Activated naive CD4-positive, alpha-beta T cell treated with anti-CD3 and anti-CD28 coated beads for 36 hours (primary cell): ENCODE measurements at places on chromosomes 4 and X. TPM values are rescaled to one million over a fixed set of nuclear protein-coding genes. Genes with fewer than 3 reads are reported as not detected.

CLDN2 gene
- total RNA-seq: not detected

HTR2C gene
- not detected for total RNA-seq

NXF2B gene
- total RNA-seq: not detected

CCDC158 gene
- not detected for total RNA-seq

CENPVL2 gene
- total RNA-seq: not detected

CXCL11 gene
- not detected for total RNA-seq

CTSO gene
- 2.6 TPM for total RNA-seq

RASL11B gene
- 0.24 TPM for total RNA-seq

CTAG1A gene
- total RNA-seq: not detected

P2RY10 gene
- 61.9 TPM for total RNA-seq

GUCY1B1 gene
- total RNA-seq: 0.72 TPM

NSG1 gene
- total RNA-seq: 2.1 TPM

FAM193A gene
- 20.1 TPM for total RNA-seq

ABRAXAS1 gene
- 20.9 TPM for total RNA-seq

HTN1 gene
- total RNA-seq: not detected

COL4A6 gene
- not detected for total RNA-seq

NR3C2 gene
- 5.3 TPM for total RNA-seq

MGST2 gene
- total RNA-seq: 5.4 TPM

POLN gene
- 1.3 TPM for total RNA-seq

DGAT2L6 gene
- total RNA-seq: not detected

BEND2 gene
- total RNA-seq: not detected

TMEM156 gene
- total RNA-seq: 10.2 TPM

FREM3 gene
- not detected for total RNA-seq

MAOA gene
- total RNA-seq: 0.26 TPM

INPP4B gene
- 55.7 TPM for total RNA-seq

WNK3 gene
- 0.60 TPM for total RNA-seq

TCEAL6 gene
- not detected for total RNA-seq

OPN1MW gene
- not detected for total RNA-seq

SOWAHB gene
- not detected for total RNA-seq

AFP gene
- not detected for total RNA-seq

ZDHHC15 gene
- 0.17 TPM for total RNA-seq

SUPT20HL2 gene
- total RNA-seq: not detected

MAGED2 gene
- 34.1 TPM for total RNA-seq

TMEM47 gene
- not detected for total RNA-seq

SUPT20HL1 gene
- not detected for total RNA-seq

AKAP4 gene
- total RNA-seq: not detected

SPANXD gene
- not detected for total RNA-seq

H2BW1 gene
- not detected for total RNA-seq

AGA gene
- total RNA-seq: 18.0 TPM

CYP4V2 gene
- total RNA-seq: 3.3 TPM

MAP7D2 gene
- 0.83 TPM for total RNA-seq

IL13RA2 gene
- total RNA-seq: not detected

TMPRSS11F gene
- total RNA-seq: not detected

NDUFB11 gene
- 85.8 TPM for total RNA-seq

PCYT1B gene
- total RNA-seq: not detected

CFI gene
- total RNA-seq: not detected

SPANXA1 gene
- total RNA-seq: not detected

NUDT6 gene
- total RNA-seq: 4.8 TPM

CYLC1 gene
- not detected for total RNA-seq

AREG gene
- 1.5 TPM for total RNA-seq

GAGE2A gene
- total RNA-seq: not detected

SEPSECS gene
- 14.7 TPM for total RNA-seq

ATP8A1 gene
- 27.6 TPM for total RNA-seq

ADAMTS3 gene
- total RNA-seq: not detected

NPNT gene
- not detected for total RNA-seq

RHOH gene
- 87.5 TPM for total RNA-seq
